ENCODE measurements at places on chromosomes 6 and 20. TPM values are rescaled to one million over a fixed set of nuclear protein-coding genes. Genes with fewer than 3 reads are reported as not detected.

TMEM244 gene
- 0.22 TPM for total RNA-seq

HS3ST5 gene
- total RNA-seq, result 0.58 TPM

SPATS1 gene
- total RNA-seq, result not detected

DNA sequence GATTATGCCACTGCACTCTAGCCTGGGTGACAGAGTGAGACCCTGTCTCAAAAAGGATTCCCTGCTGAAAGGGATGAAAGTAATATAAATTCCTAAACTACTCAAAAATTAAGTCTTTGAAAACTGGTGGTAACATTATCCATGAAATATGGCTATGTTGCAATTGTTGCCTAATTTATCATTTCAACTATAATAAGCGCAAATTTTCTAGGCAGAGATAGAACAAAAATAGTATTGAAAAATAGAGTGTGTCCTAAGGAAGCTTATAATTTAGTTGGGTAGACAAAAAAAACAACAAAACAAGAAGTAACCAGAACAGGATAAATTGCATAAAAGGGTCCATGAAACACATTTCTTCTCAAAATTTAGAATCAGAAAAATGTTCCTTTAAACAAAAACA, 68.0 kb downstream of the FKBP5 start:
- H3K36me3 ChIP-seq, result peaks cover 6% of the 10 kb centered on the region
- H3K4me1 ChIP-seq, result no peaks in the 10 kb centered on the region
- H3K27me3 ChIP-seq, result no peaks in the 10 kb centered on the region
- H3K27ac ChIP-seq, result no peak overlapping the region
- H3K4me3 ChIP-seq, result no peak overlapping the region

GRCh38 chr6:152204591-152204990, 397.1 kb downstream of the ESR1 start:
- no peak overlapping the region for H3K4me3 ChIP-seq
- no peaks in the 10 kb centered on the region for H3K4me1 ChIP-seq
- no peak overlapping the region for H3K27ac ChIP-seq
- DNase-seq, result no peak

All from muscle of leg (tissue), 16 donors.